ENCODE measurements at places on chromosomes 5 and 9. TPM values are rescaled to one million over a fixed set of nuclear protein-coding genes. Genes with fewer than 3 reads are reported as not detected.
A peak's percentile ranks its signal among the peaks of the same experiment; 100 is the strongest.

MEIKIN gene
- not detected for total RNA-seq

IFNK gene
- total RNA-seq = not detected

SLC4A9 gene
- total RNA-seq = not detected

TMC1 gene
- not detected for total RNA-seq

FAM151B gene
- 0.23 TPM for total RNA-seq

GPR150 gene
- total RNA-seq = 0.56 TPM

DNA sequence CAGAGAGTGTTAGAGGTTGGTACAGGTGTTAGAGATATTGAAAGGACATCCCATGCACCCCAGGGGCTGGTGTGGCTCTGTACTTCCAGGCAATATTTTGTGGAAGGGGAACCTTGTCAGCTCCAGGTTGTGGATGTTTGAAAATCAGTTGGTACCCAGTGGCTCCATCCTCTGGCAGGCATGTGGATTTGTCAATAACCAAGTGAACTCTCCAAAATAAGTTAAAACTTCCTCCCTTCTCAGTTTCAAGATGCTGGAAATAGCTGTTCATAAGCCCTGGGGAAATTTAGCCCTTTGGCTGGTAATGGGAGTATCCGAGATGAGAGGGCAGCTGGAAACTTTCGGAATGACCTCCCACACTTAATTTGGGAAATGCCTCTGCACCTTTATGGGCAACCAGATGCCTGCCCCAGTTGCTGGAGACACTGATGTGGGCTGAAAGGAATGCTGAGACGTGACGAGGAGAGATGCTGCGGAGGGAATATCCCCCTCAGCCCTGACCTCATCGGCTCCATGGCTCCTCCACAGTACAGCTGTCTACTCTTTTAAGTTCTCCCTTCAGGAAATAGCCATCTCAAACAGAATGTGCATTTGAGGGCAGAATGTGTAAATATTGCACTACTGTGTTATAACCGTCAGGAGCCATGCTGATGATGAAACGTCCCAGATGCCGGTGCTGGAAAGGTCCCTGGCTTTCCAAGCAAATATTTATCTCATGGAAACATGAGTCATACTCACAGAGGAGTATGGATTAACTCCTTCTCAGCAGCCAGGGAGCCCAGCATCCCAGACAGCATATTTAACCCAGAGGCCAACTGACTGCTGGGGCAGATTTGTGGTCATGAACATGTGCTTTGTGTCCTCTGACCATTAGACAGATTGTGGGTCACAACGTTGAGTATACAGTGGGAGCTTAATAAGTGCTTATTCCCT, 29.5 kb downstream of the TGFBI start:
- H3K4me1 ChIP-seq = no peaks in the 10 kb centered on the region
- H3K4me3 ChIP-seq = no peak overlapping the region
- no peaks in the 10 kb centered on the region for H3K27me3 ChIP-seq

- H3K4me3 ChIP-seq = no peak overlapping the region
- H3K4me1 ChIP-seq = no peaks in the 10 kb centered on the region
- no peaks in the 10 kb centered on the region for H3K36me3 ChIP-seq
- peak; percentile 28 for DNase-seq
- H3K27ac ChIP-seq = no peak overlapping the region
Measured at GRCh38 chr5:112063856-112064255, 306.9 kb upstream of the NREP start.

DNA sequence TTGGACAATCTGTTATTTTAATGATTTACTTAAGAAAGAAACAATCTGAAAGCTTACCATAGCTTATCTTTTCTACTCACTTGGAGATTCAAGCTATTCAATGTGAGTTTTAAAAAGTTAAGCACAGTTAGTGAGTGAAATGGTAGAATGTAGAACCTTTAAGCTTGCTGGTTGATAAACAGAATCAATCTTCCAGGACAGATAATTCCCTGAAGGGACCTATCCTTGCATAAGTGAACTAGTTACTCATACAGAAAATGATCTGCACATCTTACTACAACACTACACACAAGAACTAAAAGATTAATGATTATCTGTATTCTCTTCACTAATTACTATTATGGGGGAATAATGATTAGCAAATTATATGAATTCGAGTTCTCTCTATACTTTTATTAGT, 165.6 kb downstream of the PALM2AKAP2 start:
- no peak for DNase-seq
- H3K4me3 ChIP-seq = no peak overlapping the region
- H3K36me3 ChIP-seq = peaks cover 3% of the 10 kb centered on the region
- H3K4me1 ChIP-seq = peaks cover 13% of the 10 kb centered on the region
- H3K27me3 ChIP-seq = no peaks in the 10 kb centered on the region
- no peak overlapping the region for H3K27ac ChIP-seq

DNA sequence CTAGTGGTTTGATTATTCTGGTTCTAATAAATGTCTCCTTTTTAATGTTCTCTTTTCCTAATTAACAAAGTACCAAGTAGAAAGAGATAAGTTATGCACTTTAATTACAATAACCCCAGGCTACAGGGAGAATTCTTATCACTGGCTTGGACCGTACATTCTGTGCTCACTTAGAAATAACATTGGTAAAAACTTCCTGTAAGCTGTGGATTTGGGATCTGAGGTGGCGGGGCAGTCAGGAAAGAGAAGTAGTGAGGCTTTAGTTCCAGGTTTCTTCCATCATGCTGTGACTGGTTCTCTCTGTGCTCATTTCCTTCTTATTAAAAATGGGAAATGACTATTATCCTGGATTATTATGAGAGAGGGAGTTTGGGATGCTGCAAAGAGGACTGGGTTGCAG, 142.0 kb downstream of the EGFLAM start:
- no peak for DNase-seq
- peaks cover 37% of the 10 kb centered on the region for H3K27me3 ChIP-seq
- H3K4me1 ChIP-seq = no peaks in the 10 kb centered on the region

GRCh38 chr5:15215056-15215455, 284.9 kb upstream of the FBXL7 start:
- H3K36me3 ChIP-seq = no peaks in the 10 kb centered on the region
- H3K27ac ChIP-seq = no peak overlapping the region
- DNase-seq = no peak
- no peak overlapping the region for H3K4me3 ChIP-seq
- no peaks in the 10 kb centered on the region for H3K27me3 ChIP-seq

GRCh38 chr5:164054461-164054860, 549.0 kb downstream of the MAT2B start:
- no peaks in the 10 kb centered on the region for H3K4me1 ChIP-seq
- no peaks in the 10 kb centered on the region for H3K36me3 ChIP-seq
- no peak for DNase-seq
- no peak overlapping the region for H3K27ac ChIP-seq
- H3K27me3 ChIP-seq = no peaks in the 10 kb centered on the region

DNA sequence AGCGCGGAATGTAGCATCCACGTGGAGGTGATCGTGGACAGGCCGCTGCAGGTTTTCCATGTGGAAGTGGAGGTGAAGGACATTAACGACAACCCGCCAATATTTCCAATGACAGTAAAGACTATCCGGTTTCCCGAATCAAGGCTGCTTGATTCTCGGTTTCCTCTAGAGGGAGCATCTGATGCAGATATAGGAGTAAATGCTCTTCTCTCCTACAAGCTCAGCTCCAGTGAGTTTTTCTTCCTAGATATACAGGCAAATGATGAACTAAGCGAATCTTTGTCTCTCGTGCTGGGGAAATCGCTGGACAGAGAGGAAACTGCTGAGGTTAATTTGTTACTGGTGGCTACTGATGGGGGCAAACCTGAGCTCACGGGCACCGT, 598 bp downstream of the PCDHA2 start:
- no peak for DNase-seq
- H3K27me3 ChIP-seq = no peaks in the 10 kb centered on the region
- no peaks in the 10 kb centered on the region for H3K4me1 ChIP-seq
- H3K36me3 ChIP-seq = no peaks in the 10 kb centered on the region

DNA sequence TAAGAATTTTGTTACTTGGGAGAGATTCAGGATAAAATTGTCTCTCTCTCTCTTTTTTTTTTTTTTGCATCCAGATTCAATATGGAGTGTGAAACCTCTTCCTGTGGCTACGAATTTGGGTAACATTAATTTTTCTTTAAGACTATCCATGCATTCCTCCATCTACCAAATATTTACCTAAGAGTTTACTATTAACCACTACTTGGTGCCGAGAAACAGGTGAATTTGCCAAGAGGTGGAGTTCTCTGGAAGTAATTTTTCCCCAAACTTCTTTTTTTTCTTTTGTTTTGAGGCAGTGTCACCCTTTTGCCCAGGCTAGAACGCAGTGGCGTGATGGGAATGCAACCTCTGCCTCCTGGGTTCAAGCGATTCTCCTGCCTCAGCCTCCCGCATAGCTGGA, 206.3 kb upstream of the VLDLR start:
- no peak for DNase-seq
- H3K36me3 ChIP-seq = no peaks in the 10 kb centered on the region
- H3K27ac ChIP-seq = no peak overlapping the region
- H3K4me3 ChIP-seq = no peak overlapping the region
- no peaks in the 10 kb centered on the region for H3K27me3 ChIP-seq

GRCh38 chr9:69044240-69045219, 9.0 kb downstream of the FXN start:
- H3K27me3 ChIP-seq = no peaks in the 10 kb centered on the region
- H3K4me1 ChIP-seq = peaks cover 26% of the 10 kb centered on the region
- DNase-seq = peak; percentile 72
- H3K4me3 ChIP-seq = peak overlapping the region; percentile 29

- H3K36me3 ChIP-seq = no peaks in the 10 kb centered on the region
- H3K27ac ChIP-seq = no peak overlapping the region
- H3K4me1 ChIP-seq = no peaks in the 10 kb centered on the region
- H3K4me3 ChIP-seq = no peak overlapping the region
- peaks cover 7% of the 10 kb centered on the region for H3K27me3 ChIP-seq
Measured at GRCh38 chr5:138482638-138483037, 17.4 kb downstream of the EGR1 start.

DNA sequence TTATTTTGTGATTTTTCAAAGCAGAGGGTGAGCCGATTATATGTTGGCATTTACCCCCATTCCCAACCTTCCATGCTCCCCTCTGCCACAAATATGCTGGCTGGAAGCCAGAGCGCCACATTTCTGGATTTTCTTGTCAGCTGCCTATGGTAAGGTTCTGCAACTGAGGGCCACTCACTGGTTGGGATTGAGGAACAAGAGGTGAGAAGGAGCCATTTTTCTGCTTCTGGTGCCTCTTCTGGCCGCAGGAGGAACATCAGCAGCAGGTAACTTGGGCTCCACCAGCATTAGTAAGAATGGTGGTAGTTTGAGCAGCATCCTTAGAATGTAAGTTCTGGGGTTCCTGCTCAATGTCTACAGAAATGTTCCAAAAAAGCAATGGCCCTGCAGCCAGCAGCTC, 159.5 kb upstream of the MAST4 start:
- peaks cover 6% of the 10 kb centered on the region for H3K4me1 ChIP-seq
- no peaks in the 10 kb centered on the region for H3K36me3 ChIP-seq
- DNase-seq = no peak
- peaks cover 2% of the 10 kb centered on the region for H3K27me3 ChIP-seq
- H3K4me3 ChIP-seq = no peak overlapping the region

Data from activated CD4-positive, alpha-beta T cell treated with anti-CD3 and anti-CD28 coated beads, Interleukin-2, amount 10 ng/mL, durations not matched to agents 24 days and 14 days (primary cell).